Lower leg skin (tissue), 4 donors: ENCODE measurements at places on chromosomes 16 and 17.

DNA sequence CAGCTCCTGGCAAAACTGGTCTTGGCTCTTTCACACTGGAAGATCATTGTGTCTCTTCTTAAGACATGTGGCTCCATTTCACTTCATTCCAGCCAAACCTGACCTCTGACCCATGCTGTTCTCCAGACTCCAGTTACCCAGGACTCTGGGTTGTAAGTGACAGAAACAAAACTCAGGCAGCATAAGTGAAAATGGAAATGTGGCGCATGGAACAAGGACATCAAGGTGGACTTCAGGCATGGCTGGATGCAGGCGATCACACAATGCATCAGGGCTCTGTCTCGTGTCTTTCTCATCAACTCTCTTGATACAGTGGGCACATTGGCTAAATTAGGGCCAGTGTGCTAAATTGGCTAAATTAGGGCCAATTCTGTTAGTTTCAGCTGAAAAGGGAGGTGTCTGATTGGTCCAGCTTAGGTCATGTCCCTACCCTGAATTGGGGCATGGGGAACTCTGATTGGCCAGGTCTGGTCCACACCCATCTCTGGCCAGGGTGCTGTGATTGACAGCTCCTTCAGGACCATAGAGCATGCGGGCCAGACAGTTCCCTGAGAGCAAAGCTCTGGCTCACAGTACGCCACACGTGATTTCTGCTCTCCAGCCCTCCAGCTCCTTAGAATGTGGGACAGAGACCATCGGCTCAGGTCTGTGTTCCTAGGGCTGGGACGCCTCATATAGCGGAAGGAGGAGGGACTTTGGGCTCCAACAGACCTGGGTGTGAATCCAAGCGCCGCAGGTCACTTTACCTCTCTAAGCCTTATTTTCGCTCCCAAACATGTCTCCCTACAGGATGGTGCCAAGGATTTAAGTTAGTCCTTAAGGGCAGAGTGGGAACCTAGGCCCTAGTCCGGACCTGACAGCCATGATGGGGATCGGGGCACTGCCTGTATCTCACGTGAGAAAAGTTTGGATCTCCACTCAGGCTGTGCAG, 17.5 kb downstream of the SOCS1 start:
- no peak for DNase-seq

- DNase-seq: no peak
These were observed 1.7 kb downstream of the RBFOX3 start for GRCh38 chr17:79609049-79609589.

DNA sequence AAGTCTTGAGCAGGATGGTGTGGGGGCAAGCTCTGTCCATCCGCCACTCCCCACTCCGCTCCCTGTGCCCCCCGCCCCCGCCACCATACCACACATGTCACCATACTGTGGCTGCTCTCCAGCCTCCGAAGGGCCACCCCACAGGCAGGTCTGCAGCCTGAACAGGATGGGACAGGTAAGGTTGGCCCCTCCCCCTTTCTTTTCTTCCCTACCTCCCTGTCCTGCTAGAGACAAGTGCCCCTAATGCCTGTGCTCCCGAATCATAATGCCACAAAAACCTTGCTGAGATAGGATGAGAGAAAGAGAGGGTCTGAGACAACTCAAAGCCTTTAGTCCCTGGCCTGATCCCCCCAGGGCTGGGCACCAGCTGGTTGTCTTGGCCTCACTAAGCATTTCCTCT, 84.7 kb downstream of the SDK2 start:
- no peak for DNase-seq

- DNase-seq: no peak
These were observed 9.3 kb downstream of the ZNF263 start for GRCh38 chr16:3292604-3293003.

- no peak for DNase-seq
These were observed 34.9 kb downstream of the CMC2 start for GRCh38 chr16:80971819-80972218.

DNA sequence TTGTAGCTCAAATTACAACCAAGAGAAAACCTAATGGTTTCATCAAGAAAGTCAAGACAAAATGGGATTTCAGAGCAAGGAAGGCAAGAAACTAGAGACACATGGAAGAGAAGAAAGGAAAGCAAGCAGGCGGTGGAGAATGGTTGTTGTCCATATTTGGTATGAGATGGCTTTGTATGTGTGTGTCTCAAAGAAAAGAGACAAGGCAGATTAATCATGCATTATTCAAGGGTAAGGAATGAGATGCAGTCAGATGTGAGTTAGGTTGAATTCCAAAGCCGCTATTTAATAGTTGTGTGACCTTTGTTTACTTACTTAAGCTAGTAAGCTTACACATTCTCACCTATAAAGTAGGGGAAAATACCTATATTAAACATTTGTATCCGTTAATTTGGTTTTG, 1029.6 kb downstream of the CDH11 start:
- no peak for DNase-seq
